ENCODE measurements at places on chromosomes 4 and X.

- DNase-seq, result no peak
Measured at GRCh38 chrX:151729056-151729725, 5.4 kb upstream of the CNGA2 start.

DNA sequence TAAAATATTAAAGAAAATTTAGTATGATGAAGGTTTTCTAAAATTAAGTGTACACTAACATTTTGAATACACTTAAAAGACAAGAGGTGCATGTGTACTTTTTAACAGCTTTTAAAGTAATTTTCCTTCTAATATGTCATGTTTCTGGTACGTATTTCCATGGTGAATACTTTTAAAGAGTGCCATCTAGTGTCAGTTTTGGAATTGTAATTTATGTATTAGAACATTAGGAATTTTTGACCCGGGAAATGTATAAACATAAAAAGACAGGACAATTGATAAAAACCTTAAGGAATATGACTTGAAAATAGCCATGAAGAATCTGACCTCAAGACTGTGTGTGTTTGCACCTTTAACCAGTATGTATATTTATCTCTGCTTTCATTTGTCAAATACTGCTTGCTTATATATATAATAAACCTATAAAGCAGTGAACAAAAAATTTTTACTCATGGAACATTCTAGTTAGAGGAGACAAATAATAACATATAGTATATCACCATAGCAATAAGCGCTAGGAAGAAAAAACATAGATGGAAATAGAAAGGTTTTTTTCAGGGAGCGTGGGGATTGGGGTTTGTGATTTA is 7.2 kb downstream of the GSTCD start:
- no peak for DNase-seq

DNA sequence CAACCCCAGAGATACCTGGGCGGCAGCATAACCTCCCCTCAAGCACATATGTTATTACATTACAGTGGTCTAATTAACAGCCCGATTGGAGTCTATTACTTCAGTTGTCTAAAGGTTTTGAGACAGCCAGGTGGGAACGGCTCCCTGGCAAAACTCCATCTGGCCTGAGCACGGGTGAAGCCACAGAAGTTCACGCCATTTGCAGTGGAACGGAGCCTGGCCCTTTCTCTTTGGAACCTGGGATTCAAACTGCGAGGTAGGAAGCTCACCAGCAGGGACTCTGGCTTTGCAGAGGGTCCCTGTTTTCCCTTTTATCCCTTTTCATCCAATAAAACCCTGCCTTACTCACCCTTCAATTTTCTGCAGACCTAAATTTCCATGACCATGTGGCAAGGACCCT is 45.9 kb upstream of the NEIL3 start:
- DNase-seq, result no peak

GRCh38 chr4:153987291-153987690 is 198.4 kb upstream of the SFRP2 start:
- DNase-seq, result no peak

- no peak for DNase-seq
Measured at GRCh38 chrX:21056622-21057021, 317.6 kb upstream of the CNKSR2 start.

All from nephron progenitor cell (in vitro differentiated cells).